Epithelial cell of esophagus (primary cell): ENCODE measurements at places on chromosomes 6 and 20.

- DNase-seq: peak; percentile 86
Measured at GRCh38 chr6:41066867-41067304, 5.3 kb downstream of the OARD1 start.

- DNase-seq: peak; percentile 62
Measured at GRCh38 chr20:21505810-21506530, 7.9 kb downstream of the NKX2-2 start.

- peak; percentile 59 for DNase-seq
Measured at GRCh38 chr6:2807342-2808090, 34.1 kb downstream of the SERPINB1 start.

DNA sequence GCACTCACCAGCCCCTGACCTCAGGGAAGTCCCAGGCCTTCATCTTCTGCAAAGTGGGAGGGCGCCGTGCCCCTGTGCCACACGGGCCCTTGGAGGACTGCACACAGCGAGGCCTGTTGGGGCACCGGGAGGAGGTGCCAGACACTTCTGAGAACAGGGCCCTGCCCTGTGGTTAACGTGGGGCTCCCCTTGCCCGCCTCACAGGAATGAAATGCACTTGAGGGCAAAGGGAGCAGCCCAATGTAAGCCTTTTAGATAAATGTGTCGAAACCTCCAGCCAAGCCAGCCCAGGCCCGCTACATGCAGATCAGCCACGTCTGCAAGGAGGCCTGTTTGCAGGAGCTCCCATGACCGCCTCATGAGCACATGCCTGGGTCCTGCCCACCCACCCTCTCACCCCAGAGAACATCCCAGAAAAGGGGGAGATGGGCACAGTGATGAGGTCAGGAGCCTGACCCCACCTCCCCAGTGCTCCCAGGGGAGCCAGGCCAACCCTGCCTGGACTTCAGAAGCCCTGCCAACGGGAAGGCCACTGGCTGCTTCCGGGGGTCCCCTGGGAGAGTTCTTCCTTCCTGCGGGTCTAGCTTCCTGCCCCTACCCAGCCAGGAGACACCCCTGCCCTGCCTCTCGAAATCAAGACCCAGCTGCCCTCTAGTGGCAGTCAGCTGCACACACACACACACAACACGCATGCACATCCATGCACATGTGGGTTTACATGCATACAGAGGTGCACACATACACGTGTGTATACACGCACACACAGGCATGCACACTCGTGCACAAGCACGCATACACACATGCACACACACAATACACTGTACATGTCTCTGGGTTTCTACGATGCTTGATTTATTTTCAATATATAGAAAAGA is 178.7 kb downstream of the TAF4 start:
- peak; percentile 10 for DNase-seq

DNA sequence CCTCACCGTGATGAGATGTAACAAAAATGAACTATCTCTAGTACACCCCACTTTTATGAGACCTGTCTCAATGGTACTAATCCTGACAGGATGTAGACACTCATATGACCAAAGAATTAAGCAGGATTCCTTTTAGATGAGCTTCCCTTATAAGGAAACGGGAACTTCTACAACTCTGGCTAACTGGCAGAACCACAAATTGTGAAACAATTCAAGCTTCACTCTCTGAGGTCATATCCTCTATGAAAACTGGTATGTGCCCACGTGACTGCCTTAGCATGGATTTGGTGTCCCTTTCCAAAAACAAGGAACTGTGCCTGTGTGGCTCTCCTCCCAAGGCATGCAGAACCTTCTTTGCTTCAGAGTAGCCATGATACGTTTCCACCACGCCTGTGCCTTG is 14.1 kb upstream of the CPNE5 start:
- peak; percentile 84 for DNase-seq

- no peak for DNase-seq
Measured at GRCh38 chr6:130670142-130670541, 157.1 kb upstream of the SMLR1 start.

- DNase-seq: peak; percentile 4
Measured at GRCh38 chr20:61596687-61597330, 344.7 kb downstream of the CDH4 start.
